ENCODE measurements at places on chromosomes 4 and X. TPM values are rescaled to one million over a fixed set of nuclear protein-coding genes. Genes with fewer than 3 reads are reported as not detected.

DNA sequence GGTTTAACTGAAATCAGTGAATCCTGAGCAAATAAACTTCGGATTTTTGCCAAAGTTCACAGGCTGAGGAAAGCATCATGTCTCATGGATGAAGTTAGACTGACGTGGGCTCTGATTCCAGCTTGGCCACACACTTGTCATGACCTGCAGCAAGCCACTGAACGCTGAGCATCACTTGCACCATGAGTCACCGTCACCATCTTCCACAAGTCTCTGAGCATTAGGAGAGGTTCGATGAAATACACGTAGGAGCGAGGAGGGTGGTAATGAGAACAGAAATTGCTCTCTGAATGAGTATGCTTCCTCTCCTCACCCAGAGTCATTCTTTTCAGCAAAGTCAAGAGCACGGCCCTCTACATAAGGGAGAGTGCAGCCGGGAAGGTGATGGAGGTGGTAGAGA is 3.8 kb upstream of the TRIML2 start:
- H3K36me3 ChIP-seq, result no peaks in the 10 kb centered on the region
- no peaks in the 10 kb centered on the region for H3K4me1 ChIP-seq
- no peak overlapping the region for H3K4me3 ChIP-seq
- no peak for DNase-seq

- H3K27ac ChIP-seq, result no peak overlapping the region
- H3K4me3 ChIP-seq, result no peak overlapping the region
- H3K36me3 ChIP-seq, result no peaks in the 10 kb centered on the region
- peaks cover 6% of the 10 kb centered on the region for H3K27me3 ChIP-seq
Measured at GRCh38 chr4:3302786-3303564, 10.2 kb downstream of the RGS12 start.

GRCh38 chrX:9897761-9898161 is 69.4 kb upstream of the CLDN34 start:
- no peaks in the 10 kb centered on the region for H3K36me3 ChIP-seq
- H3K4me3 ChIP-seq, result no peak overlapping the region
- H3K27me3 ChIP-seq, result peaks cover 34% of the 10 kb centered on the region
- H3K4me1 ChIP-seq, result peaks cover 10% of the 10 kb centered on the region
- DNase-seq, result no peak

GRCh38 chr4:185304944-185305690 is 90.6 kb downstream of the LRP2BP start:
- no peaks in the 10 kb centered on the region for H3K4me1 ChIP-seq
- no peak overlapping the region for H3K27ac ChIP-seq
- no peak overlapping the region for H3K4me3 ChIP-seq
- H3K27me3 ChIP-seq, result no peaks in the 10 kb centered on the region
- H3K36me3 ChIP-seq, result no peaks in the 10 kb centered on the region

DNA sequence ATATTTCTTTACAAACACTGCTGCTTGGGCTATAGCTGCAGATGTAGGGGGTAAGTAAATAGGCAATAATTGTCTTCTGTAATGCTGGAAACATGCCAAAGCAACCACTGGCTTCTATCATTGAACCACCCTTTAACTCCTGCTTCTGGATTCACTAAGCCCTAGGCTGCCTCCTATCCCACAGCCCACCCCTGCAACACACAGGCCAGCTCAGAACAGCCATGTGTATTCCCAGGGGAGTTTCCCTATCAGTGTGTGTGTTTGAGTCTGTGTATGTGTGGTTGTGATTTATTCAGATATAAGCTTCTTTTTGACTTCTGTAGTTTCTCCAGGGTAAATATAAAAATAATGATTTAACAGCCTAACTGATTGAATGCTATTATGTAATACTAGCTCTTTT is 291.3 kb downstream of the PCDH10 start:
- no peaks in the 10 kb centered on the region for H3K27me3 ChIP-seq
- H3K36me3 ChIP-seq, result no peaks in the 10 kb centered on the region
- no peak overlapping the region for H3K4me3 ChIP-seq
- H3K27ac ChIP-seq, result no peak overlapping the region

HPGD gene
- 6.7 TPM for polyA plus RNA-seq
